CD8-positive, alpha-beta memory T cell (primary cell): ENCODE measurements at places on chromosomes 16 and 17. TPM values are rescaled to one million over a fixed set of nuclear protein-coding genes. Genes with fewer than 3 reads are reported as not detected.

GRCh38 chr17:52227926-52228325 lies 69.4 kb upstream of the CA10 start:
- no peak overlapping the region for H3K4me3 ChIP-seq
- no peaks in the 10 kb centered on the region for H3K4me1 ChIP-seq
- no peaks in the 10 kb centered on the region for H3K27me3 ChIP-seq
- H3K36me3 ChIP-seq: no peaks in the 10 kb centered on the region
- no peak for DNase-seq
- H3K27ac ChIP-seq: no peak overlapping the region

PRR15L gene
- not detected for total RNA-seq

ESRP2 gene
- total RNA-seq: 0.11 TPM

DNA sequence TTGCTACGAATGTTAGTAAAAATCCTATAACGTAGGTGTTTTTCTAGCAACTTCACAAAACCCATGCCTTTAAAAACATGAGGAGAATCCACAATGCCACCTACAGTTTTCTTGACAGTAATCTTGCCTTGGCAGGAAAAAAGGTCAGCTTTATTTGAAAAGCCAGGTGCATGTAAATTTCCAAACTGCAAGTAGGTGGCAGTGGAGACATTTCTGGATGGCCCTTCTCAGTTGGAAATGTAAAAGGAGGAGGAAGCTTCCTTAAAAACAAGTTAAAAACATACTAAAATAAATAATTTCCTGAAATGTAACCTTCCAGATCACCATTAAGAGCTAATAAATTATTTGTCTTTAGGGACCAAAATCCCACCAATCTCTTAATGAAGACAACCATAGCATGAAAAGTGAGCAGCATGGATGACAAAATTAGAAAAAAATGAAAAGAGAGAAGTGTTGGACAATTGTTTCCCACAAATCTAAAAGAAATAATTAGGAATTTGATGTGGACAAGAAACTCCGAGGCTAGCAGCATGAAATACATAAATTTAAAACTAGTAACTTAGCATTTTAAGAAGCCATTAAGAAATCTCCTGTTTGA lies 152.2 kb downstream of the SNX11 start:
- H3K36me3 ChIP-seq: peaks cover 10% of the 10 kb centered on the region
- H3K27ac ChIP-seq: no peak overlapping the region
- H3K4me1 ChIP-seq: no peaks in the 10 kb centered on the region
- H3K27me3 ChIP-seq: no peaks in the 10 kb centered on the region
- H3K4me3 ChIP-seq: no peak overlapping the region

DNA sequence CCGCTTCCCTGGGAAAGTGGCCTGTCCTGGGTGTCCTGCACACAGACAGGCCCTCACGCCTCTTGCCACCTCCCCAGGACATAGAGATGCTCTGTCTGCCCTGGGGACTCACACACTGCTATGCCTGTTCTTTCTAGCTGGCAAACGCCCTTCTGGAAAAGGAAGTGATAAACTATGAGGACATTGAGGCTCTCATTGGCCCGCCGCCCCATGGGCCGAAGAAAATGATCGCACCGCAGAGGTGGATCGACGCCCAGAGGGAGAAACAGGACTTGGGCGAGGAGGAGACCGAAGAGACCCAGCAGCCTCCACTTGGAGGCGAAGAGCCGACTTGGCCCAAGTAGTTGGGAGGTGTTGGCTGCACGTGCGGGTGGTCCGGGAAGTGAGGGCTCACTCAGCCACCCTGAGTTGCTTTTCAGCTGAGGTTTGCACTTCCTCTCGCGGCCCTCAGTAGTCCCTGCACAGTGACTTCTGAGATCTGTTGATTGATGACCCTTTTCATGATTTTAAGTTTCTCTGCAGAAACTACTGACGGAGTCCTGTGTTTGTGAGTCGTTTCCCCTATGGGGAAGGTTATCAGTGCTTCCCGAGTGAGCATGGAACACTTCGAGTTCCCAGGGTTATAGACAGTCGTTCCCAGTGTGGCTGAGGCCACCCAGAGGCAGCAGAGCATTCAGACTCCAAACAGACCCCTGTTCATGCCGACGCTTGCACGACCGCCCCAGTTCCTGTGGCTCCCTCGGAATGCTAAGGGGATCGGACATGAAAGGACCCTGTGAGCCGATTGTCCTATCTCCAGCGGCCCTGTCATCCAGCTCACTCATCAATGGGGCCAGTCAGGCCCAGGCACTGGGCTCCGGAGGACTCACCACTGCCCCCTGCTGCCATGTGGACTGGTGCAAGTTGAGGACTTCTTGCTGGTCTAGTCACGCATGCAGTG lies 3.5 kb upstream of the RPL13 start:
- H3K27ac ChIP-seq: no peak overlapping the region
- H3K27me3 ChIP-seq: no peaks in the 10 kb centered on the region
- H3K36me3 ChIP-seq: peaks cover 9% of the 10 kb centered on the region

- no peaks in the 10 kb centered on the region for H3K36me3 ChIP-seq
- H3K27me3 ChIP-seq: peaks cover 5% of the 10 kb centered on the region
- H3K4me3 ChIP-seq: no peak overlapping the region
- no peak overlapping the region for H3K27ac ChIP-seq
- peaks cover 10% of the 10 kb centered on the region for H3K4me1 ChIP-seq
- peak; percentile 9 for DNase-seq
These were observed 265.8 kb upstream of the TNRC6C start for GRCh38 chr17:77692571-77693161.

- H3K4me3 ChIP-seq: no peak overlapping the region
- H3K27ac ChIP-seq: no peak overlapping the region
- H3K4me1 ChIP-seq: no peaks in the 10 kb centered on the region
- no peaks in the 10 kb centered on the region for H3K27me3 ChIP-seq
- DNase-seq: no peak
These were observed 125.7 kb downstream of the CMIP start for GRCh38 chr16:81570151-81570846.

DNA sequence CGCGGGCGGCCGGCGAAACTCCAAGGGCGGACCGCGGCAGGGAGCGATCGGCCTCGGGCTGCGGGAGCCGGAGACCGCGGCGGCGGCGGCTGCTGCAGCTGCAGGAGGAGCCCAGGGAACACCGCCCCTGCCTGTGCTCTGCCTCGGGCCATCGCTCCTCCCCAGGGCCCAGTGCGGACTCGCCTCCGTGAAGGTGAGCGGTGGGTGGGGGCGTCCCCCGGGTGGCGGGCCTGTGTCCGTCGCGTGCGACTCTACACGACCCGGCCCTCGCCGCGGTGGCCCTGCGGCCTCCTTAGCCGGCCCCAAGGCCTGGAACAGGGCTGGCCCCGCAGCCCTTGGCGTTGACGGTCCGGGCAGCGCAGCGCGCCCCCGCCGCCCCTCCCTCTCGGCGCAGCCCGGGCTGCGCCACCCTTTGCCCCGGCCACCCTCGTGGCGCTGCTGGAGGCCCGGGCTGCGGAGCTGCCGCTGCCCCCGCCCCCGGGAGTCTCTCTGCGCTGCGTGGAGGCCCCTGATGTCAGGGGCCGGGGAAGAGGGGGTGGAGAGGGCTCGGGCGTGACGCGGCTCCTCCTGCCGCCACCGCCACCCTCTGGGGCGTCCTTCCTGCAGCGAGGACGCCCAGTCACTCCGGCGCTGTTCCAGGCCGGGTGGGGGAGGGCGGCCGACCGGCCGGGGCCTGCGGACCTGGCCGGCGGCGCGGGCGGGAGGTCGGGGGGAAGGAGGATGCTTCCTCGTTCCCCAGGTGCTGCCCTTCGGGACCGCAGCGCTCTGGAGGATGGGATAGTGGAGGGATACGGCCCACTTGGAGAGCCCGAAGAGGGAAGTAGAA lies 485 bp downstream of the DYNLL2 start:
- peak overlapping the region; percentile 88 for H3K4me3 ChIP-seq
- H3K27ac ChIP-seq: peak overlapping the region; percentile 90
- peaks cover 41% of the 10 kb centered on the region for H3K4me1 ChIP-seq
- peak; percentile 56 for DNase-seq

OR4D1 gene
- 0.26 TPM for total RNA-seq

GRCh38 chr17:47649972-47650524 lies 329 bp downstream of the KPNB1 start:
- peaks cover 56% of the 10 kb centered on the region for H3K4me1 ChIP-seq
- H3K36me3 ChIP-seq: peaks cover 26% of the 10 kb centered on the region
- peak overlapping the region; percentile 84 for H3K4me3 ChIP-seq
- no peak for DNase-seq
- H3K27ac ChIP-seq: peak overlapping the region; percentile 40
- no peaks in the 10 kb centered on the region for H3K27me3 ChIP-seq

GRCh38 chr16:29315916-29316517 lies 90.5 kb downstream of the NPIPB11 start:
- H3K36me3 ChIP-seq: no peaks in the 10 kb centered on the region
- H3K4me1 ChIP-seq: no peaks in the 10 kb centered on the region
- H3K27me3 ChIP-seq: no peaks in the 10 kb centered on the region
- no peak overlapping the region for H3K27ac ChIP-seq
- H3K4me3 ChIP-seq: no peak overlapping the region

- H3K4me1 ChIP-seq: no peaks in the 10 kb centered on the region
- DNase-seq: no peak
- H3K27me3 ChIP-seq: peaks cover 3% of the 10 kb centered on the region
- H3K4me3 ChIP-seq: no peak overlapping the region
- no peak overlapping the region for H3K27ac ChIP-seq
These were observed 53.2 kb downstream of the MYH11 start for GRCh38 chr16:15803618-15804017.

- peaks cover 14% of the 10 kb centered on the region for H3K4me1 ChIP-seq
- no peak overlapping the region for H3K27ac ChIP-seq
- no peak overlapping the region for H3K4me3 ChIP-seq
- DNase-seq: no peak
These were observed 39.0 kb upstream of the SEC14L1 start for GRCh38 chr17:77101521-77102410.

GRCh38 chr17:42485680-42486079 lies 27.0 kb downstream of the ATP6V0A1 start:
- H3K4me3 ChIP-seq: no peak overlapping the region
- H3K36me3 ChIP-seq: no peaks in the 10 kb centered on the region
- no peak overlapping the region for H3K27ac ChIP-seq
- no peak for DNase-seq

DNA sequence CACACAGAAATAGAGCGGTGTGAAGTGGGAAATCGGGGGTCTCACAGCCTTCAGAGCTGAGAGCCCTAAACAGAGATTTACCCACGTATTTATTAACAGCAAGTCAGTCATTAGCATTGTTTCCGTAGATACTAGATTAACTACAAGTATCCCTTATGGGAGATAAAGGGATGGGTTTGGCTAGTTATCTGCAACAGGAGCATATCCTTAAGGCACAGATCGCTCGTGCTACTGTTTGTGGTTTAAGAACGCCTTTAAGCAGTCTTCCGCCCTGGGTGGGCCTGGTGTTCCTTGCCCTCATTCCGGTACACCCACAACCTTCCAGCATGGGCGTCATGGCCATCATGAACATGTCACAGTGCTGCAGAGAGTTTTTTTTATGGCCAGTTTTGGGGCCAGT lies 27.0 kb downstream of the TMC6 start:
- no peak overlapping the region for H3K4me3 ChIP-seq
- H3K36me3 ChIP-seq: peaks cover 59% of the 10 kb centered on the region
- no peak overlapping the region for H3K27ac ChIP-seq
- H3K27me3 ChIP-seq: no peaks in the 10 kb centered on the region
- no peak for DNase-seq

- H3K4me3 ChIP-seq: no peak overlapping the region
- no peaks in the 10 kb centered on the region for H3K36me3 ChIP-seq
- no peak overlapping the region for H3K27ac ChIP-seq
- peaks cover 30% of the 10 kb centered on the region for H3K4me1 ChIP-seq
These were observed 5.1 kb upstream of the HOXB2 start for GRCh38 chr17:48549914-48550501.

GRCh38 chr16:54937671-54938211 lies 7.1 kb downstream of the IRX5 start:
- no peaks in the 10 kb centered on the region for H3K36me3 ChIP-seq
- H3K27me3 ChIP-seq: peaks cover 41% of the 10 kb centered on the region
- no peak overlapping the region for H3K4me3 ChIP-seq
- no peak for DNase-seq
- no peaks in the 10 kb centered on the region for H3K4me1 ChIP-seq

- no peaks in the 10 kb centered on the region for H3K27me3 ChIP-seq
- H3K4me1 ChIP-seq: peaks cover 24% of the 10 kb centered on the region
- H3K4me3 ChIP-seq: no peak overlapping the region
- no peak overlapping the region for H3K27ac ChIP-seq
- no peaks in the 10 kb centered on the region for H3K36me3 ChIP-seq
These were observed 3.8 kb downstream of the LGALS9 start for GRCh38 chr17:27634776-27635175.

B9D1 gene
- 4.8 TPM for total RNA-seq

CA7 gene
- not detected for total RNA-seq

SLC6A2 gene
- total RNA-seq: not detected

DNA sequence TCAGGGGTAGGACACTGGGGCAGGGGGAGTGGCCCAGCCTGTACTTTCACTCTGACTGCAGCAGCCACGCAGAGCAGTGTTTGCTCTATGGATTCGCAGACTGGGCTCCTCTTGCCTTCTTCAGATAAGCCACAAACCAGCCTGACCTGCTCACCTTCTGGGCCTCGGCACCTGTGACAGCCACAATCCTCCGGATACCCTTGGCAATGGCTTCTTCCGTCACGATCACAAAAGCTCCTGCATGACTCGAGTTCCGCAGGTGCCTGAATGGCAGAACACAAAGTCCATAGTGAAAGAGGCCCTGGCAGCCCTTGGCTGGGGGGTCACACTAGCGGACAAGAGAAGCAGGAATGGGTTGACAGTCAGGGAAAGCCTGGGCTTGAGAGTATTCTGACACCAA lies 3.8 kb upstream of the EXOSC6 start:
- no peaks in the 10 kb centered on the region for H3K27me3 ChIP-seq
- no peak overlapping the region for H3K4me3 ChIP-seq
- peaks cover 49% of the 10 kb centered on the region for H3K36me3 ChIP-seq
- DNase-seq: no peak
- H3K27ac ChIP-seq: no peak overlapping the region

DNA sequence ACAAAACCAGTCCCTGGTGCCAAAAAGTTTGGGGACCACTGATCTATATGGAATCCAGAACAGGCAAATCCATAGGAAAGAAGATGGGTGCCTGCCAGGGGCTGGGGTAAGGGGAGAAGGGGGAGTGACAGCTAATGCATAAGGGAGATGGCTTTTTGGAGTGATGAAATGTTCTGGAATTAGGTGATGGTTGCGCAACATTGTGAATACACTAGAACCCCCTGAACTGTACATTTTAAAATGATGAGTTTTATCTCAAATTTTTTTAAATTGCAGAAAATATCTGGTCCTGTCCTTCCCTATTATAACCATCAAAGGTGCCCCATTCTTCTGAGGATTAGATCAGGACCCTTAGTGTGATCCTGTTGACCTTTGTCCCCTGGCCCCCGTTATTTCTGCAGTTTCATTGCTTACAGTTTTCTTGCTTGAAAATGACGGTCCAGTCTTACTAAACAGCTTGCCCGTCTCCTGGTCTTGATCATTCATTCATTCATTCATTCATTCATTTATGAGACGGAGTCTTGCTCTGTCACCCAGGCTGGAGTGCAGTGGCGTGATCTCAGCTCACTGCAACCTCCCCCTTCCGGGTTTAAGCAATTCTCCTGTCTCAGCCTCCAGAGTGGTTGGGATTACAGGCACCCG lies 4.6 kb downstream of the BCO1 start:
- H3K27ac ChIP-seq: no peak overlapping the region
- H3K27me3 ChIP-seq: no peaks in the 10 kb centered on the region
- H3K4me3 ChIP-seq: no peak overlapping the region
- H3K36me3 ChIP-seq: no peaks in the 10 kb centered on the region
- H3K4me1 ChIP-seq: no peaks in the 10 kb centered on the region
- DNase-seq: no peak
